ENCODE measurements at places on chromosomes 7 and 10.

DNA sequence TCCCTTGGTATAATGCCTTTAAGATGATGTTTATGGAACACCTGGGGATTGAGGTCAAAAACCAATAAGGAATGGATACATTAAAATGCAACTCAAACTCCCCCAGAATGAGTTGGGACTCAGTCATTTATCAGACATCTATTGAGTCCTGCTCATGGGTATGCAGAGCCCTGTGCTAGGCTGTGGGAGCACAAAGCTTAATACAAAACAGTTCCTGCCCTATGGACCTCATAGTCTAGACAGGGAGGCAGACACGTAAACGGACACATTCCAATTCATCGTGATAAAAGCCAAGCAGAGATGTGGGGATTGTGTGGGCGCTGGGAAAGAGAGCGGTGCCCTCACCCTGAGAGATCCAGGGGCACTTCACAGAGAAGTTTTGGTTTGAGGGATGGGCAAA, 181.7 kb downstream of the PTEN start:
- DNase-seq: no peak

DNA sequence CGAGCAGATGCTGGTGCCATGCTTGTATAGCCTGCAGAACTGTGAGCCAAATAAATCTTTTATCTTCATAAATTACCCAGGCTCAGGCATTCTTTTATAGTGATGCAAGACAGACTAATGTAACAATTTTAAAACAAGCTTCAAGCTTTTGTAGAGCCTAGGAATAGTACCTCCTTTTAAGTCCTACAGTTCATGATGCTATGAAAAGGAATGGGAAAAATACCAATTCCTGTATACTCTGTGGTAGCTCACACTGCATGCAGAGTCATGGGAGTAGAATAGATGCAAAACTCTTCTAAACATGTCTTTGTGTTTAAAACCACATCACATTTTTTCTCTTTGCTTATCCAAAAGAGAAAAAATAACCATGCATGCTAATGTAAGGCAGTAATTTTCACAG, 66.6 kb upstream of the WNT16 start:
- no peak for DNase-seq

- DNase-seq: peak; percentile 50
Measured at GRCh38 chr7:142636751-142637150, 112.5 kb upstream of the PRSS1 start.

GRCh38 chr7:67947191-67947590, 950.6 kb downstream of the TYW1 start:
- DNase-seq: no peak

GRCh38 chr7:53001221-53001620, 34.2 kb upstream of the POM121L12 start:
- DNase-seq: no peak

GRCh38 chr10:22321156-22321923, 441 bp downstream of the BMI1 start:
- DNase-seq: peak; percentile 77

- DNase-seq: no peak
Measured at GRCh38 chr7:50119815-50120637, 27.0 kb upstream of the ZPBP start.

- DNase-seq: no peak
Measured at GRCh38 chr7:18087687-18088078, 60.0 kb upstream of the PRPS1L1 start.

GRCh38 chr10:77165445-77166208, 472.0 kb downstream of the KCNMA1 start:
- DNase-seq: peak; percentile 17

DNA sequence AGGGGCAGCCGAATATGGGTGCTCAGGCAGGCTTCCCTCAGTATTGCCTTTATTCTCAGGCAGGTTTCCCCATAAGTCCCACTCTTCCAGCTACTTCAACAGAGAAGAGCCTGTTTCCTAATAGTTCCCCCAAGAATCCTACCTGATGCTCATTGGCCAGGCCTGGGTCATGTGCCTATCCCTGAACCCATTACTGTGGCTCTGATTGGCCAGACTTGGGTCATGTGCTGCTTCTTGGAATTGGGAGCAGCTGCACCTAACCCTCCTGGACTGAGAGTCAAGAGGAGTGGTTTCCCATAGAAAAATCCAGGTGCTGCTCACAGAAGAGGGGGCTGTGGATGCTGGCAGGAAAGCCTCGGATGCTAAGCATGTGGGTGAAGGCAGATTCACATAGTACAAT, 21.7 kb downstream of the OPALIN start:
- no peak for DNase-seq

DNA sequence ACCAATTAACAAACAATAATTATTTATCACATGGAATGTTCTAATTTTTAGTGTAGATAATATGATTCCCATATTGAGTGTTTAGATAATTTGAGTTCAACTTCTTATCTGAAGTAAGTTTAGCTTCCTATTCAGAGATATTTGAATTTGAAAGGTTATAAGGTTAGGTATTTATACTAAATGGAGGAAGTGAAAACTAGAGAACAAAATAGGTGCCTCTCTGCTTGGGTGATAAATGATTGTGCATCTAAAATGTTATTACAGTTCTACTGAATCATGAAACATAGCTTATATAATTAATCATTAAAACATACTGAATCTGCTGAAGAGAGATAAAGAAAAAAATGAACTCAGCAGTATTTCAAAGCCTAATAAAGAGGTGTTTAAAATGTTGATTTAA, 1174.3 kb downstream of the XPNPEP1 start:
- DNase-seq: no peak

- DNase-seq: no peak
Measured at GRCh38 chr10:113443141-113443925, 109.5 kb upstream of the HABP2 start.

GRCh38 chr10:74165530-74165901, 14.5 kb downstream of the ADK start:
- DNase-seq: no peak

GRCh38 chr7:24972166-24972477, 7.9 kb downstream of the OSBPL3 start:
- DNase-seq: no peak

GRCh38 chr10:128068398-128069285, 57.6 kb downstream of the MKI67 start:
- peak; percentile 13 for DNase-seq

DNA sequence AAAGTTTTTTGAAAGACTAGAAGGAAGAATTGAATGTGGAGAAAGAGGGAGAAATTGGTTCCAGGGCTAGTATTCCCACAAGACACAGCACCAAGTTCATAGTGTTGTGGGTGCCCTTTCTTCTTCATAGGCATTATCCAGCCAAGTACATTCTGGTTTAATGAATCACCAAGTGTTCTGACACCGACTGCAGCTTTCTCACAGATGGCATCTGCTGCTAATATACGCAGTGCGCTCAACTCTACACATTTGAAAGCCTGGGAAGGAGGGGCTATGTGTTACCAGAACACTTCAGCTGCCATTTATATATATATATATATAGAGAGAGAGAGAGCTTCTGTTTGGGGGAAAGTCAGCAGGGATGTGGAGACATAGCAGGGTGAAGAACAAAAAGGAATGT, 1168.4 kb downstream of the GATA3 start:
- no peak for DNase-seq

DNA sequence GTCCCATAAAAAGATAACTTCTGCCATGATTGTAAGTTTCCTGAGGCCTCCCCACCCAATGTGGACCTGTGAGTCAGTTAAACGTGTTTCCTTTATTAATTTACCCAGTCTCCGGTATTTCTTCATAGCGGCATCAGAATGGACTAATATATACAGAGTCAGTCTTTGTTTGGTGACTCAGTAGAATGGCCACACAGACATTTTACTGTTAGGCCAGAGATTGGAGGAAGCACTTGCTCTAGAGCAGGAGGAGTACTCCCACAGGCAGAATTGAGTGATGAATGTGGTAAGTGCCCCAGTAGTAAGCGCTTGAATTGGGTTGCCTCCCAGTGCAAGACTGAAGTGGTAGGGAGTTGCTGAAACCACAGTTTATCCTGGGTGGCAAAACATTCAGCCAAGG, 149.5 kb upstream of the SMIM30 start:
- no peak for DNase-seq

- no peak for DNase-seq
Measured at GRCh38 chr7:131940621-131941165, 384.3 kb upstream of the PODXL start.

GRCh38 chr7:49443515-49443914, 329.9 kb upstream of the VWC2 start:
- no peak for DNase-seq

- no peak for DNase-seq
Measured at GRCh38 chr10:91700273-91700672, 67.4 kb upstream of the PPP1R3C start.

DNA sequence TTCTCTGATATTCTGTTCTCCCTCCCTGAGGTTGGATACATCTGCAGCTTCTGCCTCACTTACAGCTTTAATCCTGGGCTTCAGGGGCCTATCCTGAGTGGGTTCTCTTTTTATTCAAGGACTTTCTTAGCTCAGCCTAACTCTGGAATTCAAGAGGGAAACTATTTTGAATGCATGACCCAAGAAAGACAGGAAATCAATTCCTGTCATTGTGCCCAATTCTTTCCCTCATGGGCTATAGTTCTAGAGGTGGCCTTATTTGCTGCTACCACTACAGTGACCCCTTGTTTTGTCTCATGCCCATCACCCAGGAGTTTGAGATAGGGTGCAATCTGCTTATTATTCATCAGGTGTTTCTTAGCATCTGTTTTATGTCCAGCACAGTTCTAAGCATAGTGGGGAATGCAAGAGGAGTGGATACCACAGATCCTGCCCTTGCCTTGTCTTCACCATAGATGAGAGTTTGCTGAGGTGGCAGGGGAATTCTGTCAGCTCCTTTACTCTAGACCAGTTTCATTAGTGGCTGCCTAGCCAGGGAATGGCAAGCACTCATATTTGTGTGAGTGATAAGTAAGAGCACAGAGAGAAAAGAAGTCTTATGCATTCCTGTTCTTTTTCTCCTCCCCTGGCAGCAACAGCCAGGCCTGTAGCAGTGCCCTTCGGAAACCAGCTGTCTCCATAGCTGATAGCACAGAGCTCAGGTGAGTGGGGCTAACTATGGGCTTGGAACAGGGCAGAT, 19.4 kb downstream of the STRIP2 start:
- DNase-seq: no peak

DNA sequence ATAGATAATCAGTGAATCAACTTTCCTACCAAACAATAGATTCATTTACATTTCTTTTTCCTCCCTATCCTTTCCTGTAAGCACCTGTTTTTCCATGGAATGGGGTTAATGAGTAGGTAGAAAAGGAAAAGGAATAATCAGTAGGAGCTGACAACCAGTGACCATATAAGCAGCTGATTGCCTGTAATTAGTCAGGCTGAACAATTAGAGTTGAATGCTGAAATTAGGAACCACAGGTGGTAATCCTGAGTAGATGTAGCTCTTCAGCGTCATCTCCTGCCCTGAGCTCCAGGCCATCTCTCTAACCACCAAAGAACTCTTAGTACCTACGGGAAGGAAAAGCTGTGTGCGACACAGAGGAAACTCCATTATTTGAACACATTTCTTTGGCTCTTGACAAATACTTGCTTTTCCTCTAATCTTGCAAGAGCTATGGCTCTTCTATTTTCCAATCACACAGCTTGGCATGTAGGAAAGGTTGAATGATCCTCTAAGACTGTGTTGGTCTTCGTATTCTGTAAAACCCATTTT, 63.8 kb downstream of the KLHDC10 start:
- no peak for DNase-seq

DNA sequence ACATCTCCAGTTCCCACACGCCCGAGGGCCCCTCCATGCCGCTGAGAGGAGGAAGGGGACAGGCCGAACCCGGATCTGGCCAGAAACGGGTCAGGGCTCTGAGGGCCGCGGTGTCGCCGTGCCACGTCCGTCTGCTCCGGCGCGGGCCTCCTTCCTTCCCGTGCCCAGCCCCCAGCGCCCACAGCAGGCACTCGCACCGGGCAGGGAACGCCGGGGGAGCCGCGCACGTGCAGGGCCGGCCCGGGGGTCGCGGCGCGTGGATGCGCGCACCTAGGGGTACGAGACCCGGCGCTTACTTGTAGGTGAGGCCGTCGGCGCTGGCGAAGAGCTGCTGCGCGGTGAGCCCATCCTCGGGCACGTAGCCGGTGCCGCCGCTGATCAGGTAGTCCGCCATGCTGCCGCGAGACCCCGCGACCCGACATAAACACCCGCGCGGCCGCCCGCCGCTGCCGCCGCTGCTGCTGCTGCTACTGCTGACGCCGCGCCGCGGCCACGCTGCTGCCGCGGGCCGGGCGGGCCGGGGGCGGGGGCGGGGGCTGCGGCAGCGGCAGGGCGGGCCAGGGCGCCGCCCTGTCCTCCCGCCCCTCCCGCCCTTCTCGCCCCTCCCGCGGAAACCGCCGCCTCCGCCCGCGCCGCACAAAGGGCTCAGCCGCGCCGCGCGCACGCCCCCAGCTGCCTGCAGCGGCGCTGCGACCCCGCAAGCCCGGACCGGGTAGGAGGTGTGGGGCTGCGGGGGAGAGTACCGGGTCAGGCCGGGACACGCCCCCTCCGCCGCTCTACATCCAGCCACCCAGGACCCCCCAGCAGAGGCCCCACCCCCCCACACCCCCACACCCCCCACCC, 4.1 kb downstream of the IMPDH1 start:
- DNase-seq: peak; percentile 71

DNA sequence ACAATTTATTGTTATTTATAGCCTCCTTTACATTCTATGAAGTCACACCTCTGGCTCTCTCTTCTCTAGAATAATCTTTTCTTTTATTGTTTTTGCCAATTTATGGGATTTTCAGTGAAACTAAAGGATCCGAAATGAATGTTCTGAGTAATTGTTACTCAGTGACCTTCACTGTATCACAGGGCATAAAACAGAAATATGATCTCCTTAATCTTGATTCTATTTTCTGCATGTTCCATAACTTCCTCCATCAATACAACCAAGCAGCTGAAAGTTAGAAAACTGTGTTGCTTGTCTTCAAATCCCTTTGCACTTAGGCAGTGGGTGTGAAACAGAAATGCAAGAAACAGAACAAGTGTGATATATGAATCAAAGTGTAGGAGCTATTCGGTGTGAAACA, 57.4 kb upstream of the FERD3L start:
- DNase-seq: no peak

GRCh38 chr10:52514481-52514880, 200.4 kb downstream of the DKK1 start:
- no peak for DNase-seq

- DNase-seq: no peak
Measured at GRCh38 chr7:71846160-71846559, 566.0 kb downstream of the CALN1 start.

Data from activated T-cell treated with anti-CD3 and anti-CD28 coated beads, Interleukin-2, amount 50 U/mL, for 1 hour (primary cell).